ENCODE measurements at places on chromosomes 16 and 17. TPM values are rescaled to one million over a fixed set of nuclear protein-coding genes. Genes with fewer than 3 reads are reported as not detected.

DNA sequence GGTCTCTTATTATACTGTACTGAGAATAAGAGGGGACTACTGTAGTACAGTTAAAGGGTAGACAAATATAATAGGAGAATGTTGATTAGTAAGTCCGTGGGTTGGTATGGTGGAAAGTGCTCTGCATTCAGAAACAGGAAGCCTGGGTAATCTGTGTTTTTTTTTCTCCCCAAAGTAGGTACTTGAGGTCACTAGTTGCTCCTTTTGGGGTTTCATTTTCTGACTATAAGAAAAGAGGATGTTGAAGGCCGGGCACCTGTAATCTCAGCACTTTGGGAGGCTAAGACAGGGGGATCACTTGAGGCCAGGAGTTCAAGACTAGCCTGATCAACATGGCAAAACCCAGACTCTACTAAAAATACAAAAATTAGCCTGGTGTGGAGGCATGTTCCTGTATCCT lies 42.0 kb upstream of the MMD start:
- peaks cover 2% of the 10 kb centered on the region for H3K36me3 ChIP-seq
- H3K27ac ChIP-seq = no peak overlapping the region
- no peak for DNase-seq
- no peaks in the 10 kb centered on the region for H3K27me3 ChIP-seq
- no peaks in the 10 kb centered on the region for H3K4me1 ChIP-seq

Gene DNAI2
- 4.2 TPM for total RNA-seq

GRCh38 chr17:47896672-47897490 lies 845 bp downstream of the SP2 start:
- H3K4me1 ChIP-seq = peaks cover 32% of the 10 kb centered on the region
- peak overlapping the region; percentile 92 for H3K4me3 ChIP-seq
- peak overlapping the region; percentile 98 for H3K27ac ChIP-seq
- H3K36me3 ChIP-seq = peaks cover 2% of the 10 kb centered on the region
- DNase-seq = no peak

- H3K27ac ChIP-seq = peak overlapping the region; percentile 98
- no peaks in the 10 kb centered on the region for H3K27me3 ChIP-seq
Measured at GRCh38 chr17:4175921-4176807, 33.2 kb downstream of the CYB5D2 start.

DNA sequence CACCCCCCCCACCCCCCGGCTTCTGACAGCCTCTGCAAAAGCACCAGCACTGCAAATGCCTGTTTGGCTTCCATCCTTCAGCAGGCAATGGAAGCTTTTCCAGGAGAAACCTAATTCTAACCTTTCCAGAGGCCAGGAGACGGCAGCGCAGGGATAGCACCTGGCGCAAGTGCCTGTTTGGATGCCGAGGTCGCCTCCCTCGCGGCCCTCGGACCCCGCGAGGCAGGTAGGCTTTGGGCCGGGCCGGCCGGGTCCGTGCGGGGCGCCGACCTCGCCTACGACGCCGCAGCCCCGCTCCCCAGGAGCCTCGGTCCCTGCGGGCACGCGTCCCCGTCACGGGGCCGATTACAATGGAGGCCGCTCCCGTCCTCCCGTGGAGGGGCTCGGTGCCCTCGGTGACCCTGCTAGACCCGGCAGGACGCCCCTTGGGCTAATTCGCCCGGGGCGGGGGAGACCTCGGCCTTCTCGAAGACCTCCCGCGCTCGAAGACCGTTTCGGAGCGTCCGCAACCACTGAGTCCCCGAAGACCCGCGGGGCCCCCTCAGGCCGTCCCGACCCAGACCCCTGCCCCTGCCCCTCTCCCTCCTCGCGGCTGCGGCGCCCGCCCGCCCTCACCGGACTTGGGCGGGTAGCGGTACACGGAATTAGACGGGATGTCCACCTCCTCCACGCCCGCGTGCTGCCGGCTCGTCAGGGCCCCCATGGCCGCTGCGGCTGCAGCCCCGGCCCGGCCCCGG lies 587 bp downstream of the RNF157 start:
- H3K27me3 ChIP-seq = no peaks in the 10 kb centered on the region
- DNase-seq = no peak
- H3K27ac ChIP-seq = no peak overlapping the region
- no peaks in the 10 kb centered on the region for H3K36me3 ChIP-seq
- H3K4me3 ChIP-seq = peak overlapping the region; percentile 88

GRCh38 chr16:88507231-88507743 lies 54.2 kb downstream of the ZFPM1 start:
- peaks cover 10% of the 10 kb centered on the region for H3K4me1 ChIP-seq
- peak overlapping the region; percentile 41 for H3K27ac ChIP-seq
- DNase-seq = no peak
- no peaks in the 10 kb centered on the region for H3K36me3 ChIP-seq
- no peak overlapping the region for H3K4me3 ChIP-seq

- no peaks in the 10 kb centered on the region for H3K4me1 ChIP-seq
- no peak overlapping the region for H3K4me3 ChIP-seq
- H3K36me3 ChIP-seq = peaks cover 2% of the 10 kb centered on the region
Measured at GRCh38 chr16:83113317-83113716, 486.5 kb downstream of the CDH13 start.

- no peak for DNase-seq
- no peak overlapping the region for H3K27ac ChIP-seq
- peaks cover 10% of the 10 kb centered on the region for H3K4me1 ChIP-seq
- no peaks in the 10 kb centered on the region for H3K36me3 ChIP-seq
- peaks cover 72% of the 10 kb centered on the region for H3K27me3 ChIP-seq
- no peak overlapping the region for H3K4me3 ChIP-seq
Measured at GRCh38 chr16:55326261-55327092, 2.5 kb downstream of the IRX6 start.

DNA sequence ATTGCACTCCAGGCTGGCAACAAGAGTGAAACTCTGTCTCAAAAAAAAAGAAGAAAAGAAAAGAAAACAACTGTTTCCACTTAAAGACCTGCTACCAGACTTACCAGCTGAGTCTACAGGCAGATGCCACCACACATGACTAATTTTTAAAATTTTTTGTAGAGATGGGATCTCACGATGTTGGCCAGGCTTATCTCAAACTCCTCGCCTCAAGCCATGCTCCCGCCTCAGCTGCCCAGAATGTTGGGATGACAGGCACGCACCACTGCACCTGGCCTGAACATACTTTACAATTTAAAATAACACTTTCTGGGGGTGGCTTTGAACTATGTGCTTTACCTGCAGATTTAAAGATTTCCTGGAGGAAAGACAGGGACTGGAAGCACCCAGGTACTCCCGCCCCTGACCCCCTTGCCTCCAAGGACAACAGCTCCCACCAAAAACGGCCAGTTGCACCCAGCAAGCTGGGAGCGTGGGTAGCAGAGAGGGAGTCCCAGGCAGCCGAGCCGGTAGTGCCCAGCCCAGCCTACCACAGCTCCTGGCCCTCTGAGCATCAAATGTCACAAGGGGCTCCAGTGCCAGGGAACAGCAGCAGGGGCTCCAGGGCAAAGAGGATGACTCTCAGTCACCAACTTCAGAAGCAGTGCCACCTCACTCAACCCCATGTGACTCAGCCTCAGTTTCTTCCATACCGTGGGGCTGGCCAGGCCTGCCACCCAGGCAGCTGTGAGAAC lies 262.9 kb downstream of the PARN start:
- no peak overlapping the region for H3K27ac ChIP-seq
- no peak overlapping the region for H3K4me3 ChIP-seq
- H3K4me1 ChIP-seq = no peaks in the 10 kb centered on the region
- no peaks in the 10 kb centered on the region for H3K36me3 ChIP-seq

Gene HSD17B1
- 0.90 TPM for total RNA-seq

- no peak for DNase-seq
- H3K27ac ChIP-seq = no peak overlapping the region
- H3K4me3 ChIP-seq = no peak overlapping the region
- H3K4me1 ChIP-seq = peaks cover 6% of the 10 kb centered on the region
- no peaks in the 10 kb centered on the region for H3K27me3 ChIP-seq
- H3K36me3 ChIP-seq = no peaks in the 10 kb centered on the region
Measured at GRCh38 chr16:56869513-56870275, 4.7 kb downstream of the SLC12A3 start.

DNA sequence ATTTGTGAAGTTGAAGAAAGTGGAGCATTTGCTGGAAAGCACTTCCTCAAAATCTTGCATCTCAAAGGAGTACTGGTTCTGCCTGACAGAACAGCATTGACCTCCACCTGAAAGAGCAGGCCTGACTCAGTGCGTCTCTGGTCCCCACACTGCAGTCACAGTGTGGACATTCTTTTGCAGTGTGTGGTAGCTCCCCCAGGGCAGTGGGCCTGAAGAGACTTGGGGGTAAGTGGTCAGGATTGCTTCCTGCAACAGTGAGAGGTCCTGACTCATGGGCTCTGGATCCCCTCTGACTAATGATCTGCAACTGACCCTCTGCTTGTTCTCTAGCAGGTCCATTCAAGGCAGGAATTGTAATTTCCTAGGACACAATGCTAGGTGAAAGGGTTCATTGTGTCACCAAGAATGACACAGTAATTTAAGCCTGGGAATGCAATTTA lies 204.9 kb upstream of the KCNJ16 start:
- no peak overlapping the region for H3K4me3 ChIP-seq
- DNase-seq = no peak
- no peaks in the 10 kb centered on the region for H3K36me3 ChIP-seq
- H3K27me3 ChIP-seq = peaks cover 6% of the 10 kb centered on the region

DNA sequence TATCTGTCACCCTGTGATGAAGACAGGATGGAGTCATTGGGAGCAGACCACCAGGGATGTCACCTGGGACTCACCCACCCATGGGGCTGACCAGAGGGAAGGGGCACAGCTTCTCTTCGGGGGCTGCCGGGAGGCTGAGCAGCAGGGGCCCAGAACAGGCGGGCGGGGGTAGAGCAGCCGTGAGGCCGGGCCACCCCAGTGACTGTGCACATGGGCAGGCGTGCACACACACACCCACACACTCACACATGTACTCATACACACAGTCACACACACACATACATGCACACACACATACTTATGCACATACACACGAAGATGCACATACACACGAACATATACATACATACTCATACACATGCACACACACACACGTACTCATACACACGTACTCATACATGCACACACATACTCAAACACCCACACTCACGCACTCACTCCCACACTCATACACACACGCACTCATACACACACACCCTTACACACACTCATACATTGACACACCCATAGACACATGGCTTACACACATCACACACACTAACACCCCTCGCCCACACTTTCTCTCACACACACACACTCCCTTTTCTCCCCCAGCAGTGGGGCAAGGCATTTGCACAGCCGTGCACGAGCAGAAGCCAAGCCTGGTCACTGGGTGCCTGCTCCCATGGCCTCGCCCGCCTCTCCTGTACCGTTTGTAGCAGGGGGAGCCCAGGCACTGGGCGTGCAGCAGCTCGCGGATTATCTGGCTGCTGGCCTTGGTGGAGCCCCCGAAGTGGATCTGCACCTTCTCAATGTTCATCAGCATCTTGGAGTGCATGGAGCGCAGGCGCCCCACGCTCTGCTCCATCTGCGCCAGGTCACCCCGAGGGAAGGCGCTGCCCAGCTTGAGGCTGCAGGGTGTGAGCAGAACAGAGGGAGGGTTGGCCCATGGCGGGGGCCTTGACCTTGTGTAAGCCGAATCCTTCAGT lies 12.4 kb downstream of the UBALD2 start:
- peaks cover 19% of the 10 kb centered on the region for H3K4me1 ChIP-seq
- DNase-seq = no peak
- peak overlapping the region; percentile 94 for H3K27ac ChIP-seq
- no peaks in the 10 kb centered on the region for H3K27me3 ChIP-seq
- no peak overlapping the region for H3K4me3 ChIP-seq

Gene C16orf46
- total RNA-seq = 0.37 TPM

GRCh38 chr16:71441348-71442050 lies 355 bp downstream of the TLE7 start:
- peaks cover 25% of the 10 kb centered on the region for H3K27me3 ChIP-seq
- H3K4me1 ChIP-seq = no peaks in the 10 kb centered on the region
- H3K27ac ChIP-seq = no peak overlapping the region
- no peak for DNase-seq
- H3K4me3 ChIP-seq = no peak overlapping the region

GRCh38 chr16:70695331-70696070 lies 9.6 kb upstream of the MTSS2 start:
- H3K27me3 ChIP-seq = no peaks in the 10 kb centered on the region
- no peak for DNase-seq
- H3K27ac ChIP-seq = peak overlapping the region; percentile 14
- peaks cover 7% of the 10 kb centered on the region for H3K4me1 ChIP-seq
- H3K36me3 ChIP-seq = no peaks in the 10 kb centered on the region

- DNase-seq = peak; percentile 88
- peak overlapping the region; percentile 90 for H3K4me3 ChIP-seq
- H3K27me3 ChIP-seq = no peaks in the 10 kb centered on the region
- peaks cover 2% of the 10 kb centered on the region for H3K36me3 ChIP-seq
- peaks cover 26% of the 10 kb centered on the region for H3K4me1 ChIP-seq
- peak overlapping the region; percentile 74 for H3K27ac ChIP-seq
Measured at GRCh38 chr17:75271233-75271954, 363 bp upstream of the MIF4GD start.

DNA sequence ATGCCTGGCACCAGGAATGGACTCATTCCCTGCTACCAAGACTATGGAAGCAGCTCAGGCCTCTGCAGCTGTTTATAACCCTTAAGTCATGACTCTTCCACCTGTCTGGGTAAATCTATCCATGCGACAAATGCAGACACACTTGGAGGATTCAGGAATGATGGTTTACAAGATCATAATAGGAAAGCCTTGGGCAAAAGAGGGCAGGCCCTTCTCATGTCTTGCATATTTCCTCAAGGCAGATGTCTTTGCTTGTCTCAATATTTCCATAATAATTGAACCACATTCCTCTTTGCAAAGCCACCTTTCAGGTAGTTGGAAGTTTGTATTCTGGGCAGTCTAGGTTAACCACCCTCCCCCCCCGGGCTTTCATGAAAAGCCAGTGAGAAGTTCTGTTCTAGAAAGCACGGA lies 884 bp upstream of the JPT1 start:
- no peak for DNase-seq
- H3K36me3 ChIP-seq = no peaks in the 10 kb centered on the region
- H3K4me3 ChIP-seq = peak overlapping the region; percentile 52

DNA sequence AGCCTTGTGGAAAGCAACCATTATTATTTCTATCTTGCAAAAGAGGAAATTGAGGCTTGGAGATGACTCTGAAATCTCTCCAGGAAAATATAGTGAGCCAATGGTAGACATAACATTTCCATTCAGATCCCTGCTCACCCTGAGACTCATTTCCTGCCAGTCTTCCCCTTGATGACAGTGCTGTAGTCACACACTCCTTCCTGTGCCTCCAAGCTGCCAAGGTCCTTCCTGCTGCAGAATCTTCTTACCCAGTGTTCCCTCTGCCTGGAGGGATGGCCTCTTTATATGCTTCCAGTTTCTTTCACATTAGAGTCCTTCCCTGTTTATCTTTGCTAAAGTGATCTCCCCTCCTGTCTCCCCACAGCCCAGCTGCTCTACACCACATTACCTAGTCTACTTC lies 648.1 kb downstream of the TOX3 start:
- H3K27ac ChIP-seq = no peak overlapping the region
- H3K27me3 ChIP-seq = no peaks in the 10 kb centered on the region
- no peak overlapping the region for H3K4me3 ChIP-seq
- H3K36me3 ChIP-seq = no peaks in the 10 kb centered on the region

GRCh38 chr17:14469971-14470370 lies 169.1 kb downstream of the HS3ST3B1 start:
- no peak for DNase-seq
- H3K4me3 ChIP-seq = no peak overlapping the region
- H3K4me1 ChIP-seq = no peaks in the 10 kb centered on the region
- H3K36me3 ChIP-seq = no peaks in the 10 kb centered on the region
- H3K27ac ChIP-seq = no peak overlapping the region
- H3K27me3 ChIP-seq = no peaks in the 10 kb centered on the region
